Cardiac muscle cell (in vitro differentiated cells and primary cell): ENCODE measurements at places on chromosomes 5 and 9. TPM values are rescaled to one million over a fixed set of nuclear protein-coding genes. Genes with fewer than 3 reads are reported as not detected.

LMX1B gene
- not detected in 2 replicates for polyA plus RNA-seq

TNFSF15 gene
- polyA plus RNA-seq = not detected in 2 replicates

FOXD1 gene
- polyA plus RNA-seq = 0.28 TPM in 1 of 2 replicates, not detected in the other

INSL6 gene
- 0.14 TPM in 1 of 2 replicates, not detected in the other for polyA plus RNA-seq

TIMD4 gene
- not detected in 2 replicates for polyA plus RNA-seq
